ENCODE measurements at places on chromosomes 12 and 14. TPM values are rescaled to one million over a fixed set of nuclear protein-coding genes. Genes with fewer than 3 reads are reported as not detected.
A peak's percentile ranks its signal among the peaks of the same experiment; 100 is the strongest.

TMTC2 gene
- 12.6 TPM for total RNA-seq

- H3K27ac ChIP-seq = no peak overlapping the region
- no peaks in the 10 kb centered on the region for H3K4me1 ChIP-seq
- no peak overlapping the region for H3K4me3 ChIP-seq
- H3K27me3 ChIP-seq = no peaks in the 10 kb centered on the region
Measured at GRCh38 chr12:39866135-39866534, 239.7 kb downstream of the SLC2A13 start.

GRCh38 chr12:120711411-120711810 is 1.2 kb downstream of the UNC119B start:
- peak overlapping the region; percentile 72 for H3K4me3 ChIP-seq
- no peaks in the 10 kb centered on the region for H3K27me3 ChIP-seq
- peaks cover 30% of the 10 kb centered on the region for H3K36me3 ChIP-seq
- no peak overlapping the region for H3K27ac ChIP-seq

DNA sequence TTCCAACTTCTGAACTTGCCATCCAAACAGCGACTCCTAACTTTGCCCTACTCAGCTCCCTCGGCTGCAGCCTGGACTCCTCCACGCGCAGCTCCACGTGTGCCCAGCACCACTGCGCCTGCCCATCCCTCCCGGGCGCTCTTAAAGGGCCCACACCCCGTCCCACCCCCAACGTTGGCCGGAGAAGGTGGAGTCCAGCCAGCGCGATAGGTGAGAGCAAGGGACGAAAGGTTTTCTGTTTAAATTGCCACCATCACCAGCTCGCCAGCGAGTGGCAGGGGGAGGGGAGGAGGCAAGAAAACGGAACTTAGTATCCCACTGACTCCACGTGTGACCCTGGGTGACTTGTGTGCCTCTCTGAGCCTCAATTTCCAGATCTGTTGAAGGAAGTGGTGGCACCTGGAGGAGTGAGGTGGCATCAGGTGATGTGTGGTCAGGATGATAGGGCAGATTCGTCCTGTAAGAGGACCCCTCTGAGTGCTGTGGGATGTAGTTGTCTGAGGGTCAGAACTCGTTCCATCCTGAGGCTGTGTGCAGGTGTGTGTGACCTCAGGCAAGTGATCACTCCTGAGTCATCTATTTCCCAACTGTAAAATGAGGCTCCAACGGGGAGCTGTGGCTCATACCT is 59.7 kb downstream of the TRPV4 start:
- peaks cover 4% of the 10 kb centered on the region for H3K27me3 ChIP-seq
- H3K36me3 ChIP-seq = no peaks in the 10 kb centered on the region
- no peak overlapping the region for H3K27ac ChIP-seq

All from muscle of leg (tissue), 16 donors.